ENCODE measurements at places on chromosomes 12 and 14. TPM values are rescaled to one million over a fixed set of nuclear protein-coding genes. Genes with fewer than 3 reads are reported as not detected.

GRCh38 chr14:64289571-64289970 is 4.6 kb downstream of the ESR2 start:
- no peak for DNase-seq

GRCh38 chr12:53207042-53207441 is at the start of gene ITGB7:
ITGB7 (minus strand) TSS chr12:53207251; CDS start chr12:53200443, 6,808 bp downstream.
- no peak for DNase-seq

- no peak for DNase-seq
Measured at GRCh38 chr12:75257510-75257909, 47.9 kb upstream of the KCNC2 start.

PLEKHH1 gene
- total RNA-seq: 0.47 TPM

SLC25A47 gene
- total RNA-seq: not detected

VASH1 gene
- 2.8 TPM for total RNA-seq
